ENCODE measurements at places on chromosomes 7 and 10.

- DNase-seq = no peak
These were observed 161.0 kb upstream of the POT1 start for GRCh38 chr7:125090596-125090995.

DNA sequence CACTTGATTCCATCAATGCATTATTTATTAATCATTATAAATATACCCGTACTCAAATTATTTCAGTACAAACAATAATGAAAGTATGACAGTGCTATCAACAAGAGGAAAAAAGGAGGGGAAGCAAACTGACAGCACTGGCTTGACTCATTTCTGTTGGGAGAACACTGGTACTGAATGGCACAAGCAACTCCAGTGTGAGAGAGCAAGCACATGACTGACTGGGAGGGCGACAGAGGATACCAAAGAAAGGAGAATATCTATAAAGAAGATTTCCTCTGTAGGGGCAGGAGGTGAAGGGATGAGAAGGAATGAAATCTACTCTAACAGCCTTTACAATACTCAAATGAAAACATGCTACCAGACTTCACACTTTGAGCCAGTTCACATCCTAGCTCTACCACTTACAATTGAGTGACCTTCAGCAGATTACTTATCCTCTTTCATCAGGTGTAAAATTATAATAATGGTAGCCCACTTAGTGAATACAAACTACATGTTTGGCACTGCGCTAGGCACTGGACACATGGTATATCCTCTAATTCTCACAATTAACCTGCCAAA is 1.5 kb downstream of the USP54 start:
- DNase-seq = no peak

DNA sequence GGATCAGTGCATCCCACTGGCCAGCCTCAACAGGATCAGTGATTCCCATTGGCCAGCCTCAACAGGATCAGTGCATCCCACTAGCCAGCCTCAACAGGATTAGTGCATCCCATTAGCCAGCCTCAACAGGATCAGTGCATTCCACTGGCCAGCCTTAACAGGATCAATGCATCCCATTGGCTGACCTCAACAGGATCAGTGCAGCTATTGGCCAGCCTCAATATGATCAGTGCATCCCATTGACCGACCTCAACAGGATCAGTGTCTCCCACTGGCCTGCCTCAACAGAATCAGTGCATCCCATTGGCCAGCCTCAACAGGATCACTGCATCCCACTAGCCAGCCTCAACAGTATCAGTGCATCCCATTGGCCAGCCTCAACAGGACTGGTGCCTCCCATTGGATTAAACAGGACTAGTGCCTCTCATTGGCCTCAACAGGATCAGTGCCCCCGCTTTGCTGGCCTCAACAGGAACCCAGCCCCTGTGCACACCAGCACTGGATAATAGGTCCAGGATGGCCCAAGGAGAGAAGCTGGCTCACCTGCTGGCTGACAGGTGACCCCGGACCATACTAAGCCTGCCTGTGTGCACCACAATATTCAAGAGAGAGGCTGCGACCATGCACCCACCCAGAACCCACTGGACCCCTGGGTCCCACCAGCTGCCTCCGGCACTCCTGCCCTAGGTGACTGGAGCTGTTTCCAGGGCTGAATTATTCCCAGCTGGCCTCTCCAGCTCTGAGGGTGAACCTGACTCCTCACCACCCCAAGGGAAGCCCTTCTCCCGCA is 59.9 kb downstream of the PDGFA start:
- DNase-seq = peak; percentile 40

GRCh38 chr7:152502813-152503790 is 67.3 kb upstream of the KMT2C start:
- DNase-seq = no peak

DNA sequence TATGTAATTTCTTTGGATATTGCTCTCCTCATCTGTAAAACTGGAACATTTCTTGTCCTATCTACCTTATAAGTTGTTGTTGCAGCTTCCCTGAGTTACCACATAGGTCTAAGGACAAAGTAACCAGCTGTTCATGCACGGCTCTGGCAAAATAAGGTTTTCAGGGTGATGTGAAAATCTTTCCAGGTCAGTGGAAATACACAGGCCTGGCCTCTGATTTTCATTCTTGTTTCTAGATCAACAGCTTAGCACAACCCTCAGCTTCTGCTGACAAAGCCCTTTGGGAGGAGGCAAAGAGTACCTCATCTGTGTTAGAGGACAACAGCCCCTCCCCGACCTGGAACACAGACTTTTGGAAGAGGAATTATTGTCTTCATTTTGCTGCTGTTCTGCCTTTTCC is 117.5 kb upstream of the AGK start:
- no peak for DNase-seq

GRCh38 chr7:46322937-46323336 is 401.9 kb upstream of the IGFBP3 start:
- no peak for DNase-seq

GRCh38 chr10:974785-975074 is 13.5 kb upstream of the GTPBP4 start:
- no peak for DNase-seq

DNA sequence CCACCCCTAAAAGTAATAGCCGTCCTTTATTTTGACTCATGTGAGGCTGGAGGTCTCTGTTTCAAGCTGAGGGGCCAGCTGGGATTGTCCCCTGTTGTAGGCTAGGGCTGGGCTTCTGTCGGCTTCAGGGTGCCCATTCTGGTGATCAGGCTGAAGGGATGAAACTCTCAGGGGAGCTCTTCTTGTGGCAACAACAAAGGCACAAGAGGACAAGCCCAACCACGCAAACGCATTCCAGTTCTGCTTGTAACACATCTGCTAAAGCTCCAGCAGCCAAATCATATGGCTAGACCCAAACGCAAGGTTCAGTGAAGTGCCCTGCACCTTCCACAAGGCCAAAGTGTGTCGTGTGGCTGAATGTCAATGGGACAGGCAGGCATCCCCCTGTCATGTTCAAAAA is 405.7 kb downstream of the INHBA start:
- DNase-seq = no peak

GRCh38 chr7:105000927-105001336 is 13.1 kb upstream of the KMT2E start:
- no peak for DNase-seq

- DNase-seq = peak; percentile 7
These were observed 51.9 kb downstream of the NEURL1 start for GRCh38 chr10:103545366-103545765.

- no peak for DNase-seq
These were observed 3.6 kb downstream of the CCNY start for GRCh38 chr10:35339942-35340341.

DNA sequence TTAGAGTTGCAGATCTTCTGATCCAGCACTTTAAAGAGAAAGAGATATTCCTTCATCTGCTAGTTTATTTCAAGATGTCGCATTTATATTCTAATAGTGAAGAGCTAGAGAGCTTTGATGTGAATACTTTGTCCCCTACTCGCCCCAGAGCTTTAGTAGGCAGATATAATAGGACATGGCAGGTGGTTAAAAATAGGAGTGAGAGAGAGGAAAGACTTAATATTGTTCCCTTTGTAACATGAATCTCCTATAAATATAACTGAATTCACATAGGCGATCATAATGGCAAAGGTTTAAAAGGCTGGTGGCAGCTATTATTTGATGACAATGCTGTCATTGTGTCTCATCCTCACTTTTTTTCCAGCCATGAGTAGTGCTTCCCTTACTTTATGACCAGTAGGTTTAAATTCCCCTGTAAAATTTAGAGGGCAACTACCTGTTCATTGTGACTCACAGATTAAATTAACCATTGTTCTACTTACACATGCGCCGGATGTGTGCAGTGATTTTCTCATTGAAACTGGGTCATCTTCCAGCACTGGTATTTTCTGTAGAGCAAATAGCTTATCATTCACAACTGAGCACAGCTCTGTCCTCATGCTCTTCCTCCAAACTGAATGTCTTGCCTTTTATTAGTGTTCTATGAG is 906.7 kb upstream of the CELF2 start:
- DNase-seq = no peak

DNA sequence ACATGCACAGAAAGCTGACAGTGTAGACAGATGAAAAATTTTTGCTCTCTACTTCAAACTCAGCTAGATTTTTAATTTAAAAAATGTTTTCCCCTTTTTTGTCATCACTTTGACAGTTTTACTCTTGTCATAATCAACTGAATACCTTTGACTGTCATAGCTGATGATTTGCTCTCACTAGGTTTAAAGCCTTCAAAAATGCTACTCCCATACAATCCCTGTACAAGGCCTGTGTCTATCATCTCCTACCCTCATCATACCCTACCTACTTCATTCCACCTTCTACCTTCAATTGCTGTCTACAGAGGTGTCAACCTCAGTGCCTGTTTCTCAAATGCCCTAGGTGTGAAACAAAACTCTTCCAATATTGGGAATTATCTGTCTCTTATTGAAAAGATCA is 230.3 kb downstream of the SEMA3A start:
- DNase-seq = no peak

DNA sequence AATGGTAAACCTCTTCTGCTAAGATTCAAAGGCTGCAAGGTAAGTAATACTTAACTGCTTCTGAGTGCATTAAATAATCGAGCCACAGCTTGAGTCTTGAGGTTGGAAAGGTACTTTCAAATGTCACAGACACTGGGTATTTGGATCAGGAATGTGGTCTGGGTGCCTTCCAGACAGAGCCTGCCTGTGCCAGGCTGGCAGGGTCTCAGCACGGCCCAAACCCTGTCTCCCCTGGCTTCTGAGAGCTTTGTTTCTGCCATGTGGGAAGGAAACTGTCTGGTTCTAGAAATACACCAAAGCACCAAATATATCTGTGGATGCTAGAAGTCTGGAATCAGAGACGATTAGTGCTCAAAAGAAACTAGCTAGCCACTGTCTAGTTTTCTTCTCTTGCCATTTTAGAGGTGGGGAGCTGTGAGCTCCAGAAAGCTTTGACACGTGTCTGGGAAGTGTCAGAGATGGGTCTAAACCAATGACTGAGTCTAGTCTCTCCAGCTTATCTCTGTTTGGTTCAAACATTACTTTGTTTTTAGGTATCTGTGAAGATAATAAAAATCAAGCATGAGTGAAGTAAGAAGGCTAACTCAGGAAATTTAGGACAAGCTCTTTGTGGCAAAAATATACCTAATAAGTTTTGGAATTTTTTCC is 162.8 kb downstream of the CYP26A1 start:
- DNase-seq = no peak

- DNase-seq = no peak
These were observed 334.3 kb upstream of the SEMA3D start for GRCh38 chr7:85521108-85521694.

- no peak for DNase-seq
These were observed 142.0 kb upstream of the MALRD1 start for GRCh38 chr10:18906636-18907035.

- no peak for DNase-seq
These were observed 50.0 kb upstream of the KCNMA1 start for GRCh38 chr10:77687621-77688020.

Data from aorta (tissue), 5 donors.